ENCODE measurements at places on chromosomes 12 and 14.

- DNase-seq: no peak
Observed at GRCh38 chr12:57694459-57695019, 607 bp downstream of the OS9 start.

DNA sequence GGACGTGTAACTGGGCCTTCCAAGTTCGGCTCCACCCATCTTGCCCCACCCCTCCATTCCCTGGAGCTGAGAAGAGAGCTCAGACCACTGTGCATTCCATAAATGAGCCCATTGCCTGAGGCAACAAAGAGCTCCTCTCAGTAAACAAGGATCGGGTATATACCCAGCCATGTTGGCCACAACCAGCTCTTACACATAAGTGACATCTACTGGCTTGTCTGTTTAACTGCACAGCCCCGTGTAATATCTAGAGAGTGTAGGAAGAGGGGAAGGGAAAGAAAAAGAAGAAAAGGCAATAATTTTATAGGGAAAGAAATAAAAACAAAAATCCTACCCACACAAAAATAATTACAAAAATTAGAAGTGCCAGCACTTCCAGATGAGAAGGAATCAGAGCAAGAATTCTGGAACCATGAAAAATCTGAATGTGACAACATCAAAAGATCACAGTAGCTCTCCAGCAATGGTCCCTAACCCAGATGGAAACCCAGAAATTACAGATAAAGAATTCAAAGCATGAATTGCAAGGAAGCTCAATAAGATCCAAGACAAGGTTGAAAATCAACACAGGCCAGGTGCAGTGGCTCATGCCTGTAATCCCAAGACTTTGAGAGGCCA, 308.1 kb downstream of the RPAP3 start:
- no peak for DNase-seq

- no peak for DNase-seq
Observed at GRCh38 chr14:96635850-96636249, 133.7 kb downstream of the PAPOLA start.

GRCh38 chr12:113880326-113880725, 85.8 kb downstream of the RBM19 start:
- DNase-seq: no peak

DNA sequence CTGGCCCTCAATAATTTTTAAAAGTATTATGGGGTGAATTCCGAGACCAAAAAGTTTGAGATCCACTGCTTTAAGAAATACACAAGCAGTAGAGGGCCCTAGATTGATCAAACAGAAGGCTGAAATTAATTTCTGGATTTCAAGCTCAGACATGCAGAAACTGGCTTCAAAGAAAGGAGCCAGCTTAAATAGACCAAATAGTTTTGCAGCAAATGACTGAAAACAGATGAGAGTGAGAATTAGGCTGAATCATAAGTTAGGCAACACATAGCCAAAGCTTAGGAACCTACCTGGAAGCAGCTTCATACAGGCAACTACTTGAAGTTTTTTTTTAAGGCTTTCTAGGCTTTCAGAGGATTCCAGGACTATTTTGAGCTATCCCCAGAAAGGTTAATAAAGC, 12.4 kb downstream of the ATF7 start:
- no peak for DNase-seq

DNA sequence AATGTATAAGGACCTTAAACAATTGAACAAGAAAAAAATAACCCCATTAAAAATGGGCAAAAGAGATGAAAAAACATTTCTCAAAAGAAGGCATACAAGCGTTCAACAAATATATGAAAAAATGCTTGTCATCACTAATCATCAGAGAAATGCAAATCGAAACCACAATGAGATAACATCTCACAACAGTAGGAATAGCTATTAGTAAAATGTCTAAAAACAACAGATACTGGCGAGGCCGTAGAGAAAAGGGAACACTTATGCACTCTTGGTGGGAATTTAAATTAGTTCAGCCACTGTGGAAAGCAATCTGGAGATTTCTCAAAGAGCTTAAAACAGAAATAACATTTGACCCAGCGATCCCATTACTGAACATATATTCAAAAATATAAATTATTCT, 769.8 kb upstream of the MGAT4C start:
- no peak for DNase-seq

DNA sequence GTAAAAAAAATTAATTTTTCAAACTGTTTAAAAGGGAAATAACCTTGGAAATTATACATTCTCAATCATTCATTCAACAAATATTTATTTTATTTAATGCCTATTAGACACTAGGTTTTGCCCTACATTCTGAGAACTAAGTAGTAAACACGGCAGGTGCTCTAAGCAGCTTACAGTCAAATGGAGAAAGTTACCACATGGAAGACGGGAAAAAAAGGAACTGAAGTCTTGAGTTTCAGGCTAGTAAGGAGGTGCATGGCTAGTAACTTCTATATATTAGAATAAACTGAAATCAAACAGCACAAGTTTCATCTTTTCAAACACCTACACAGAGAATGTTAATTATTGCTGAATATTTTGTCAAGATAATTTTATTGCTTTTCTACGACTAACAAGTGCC, 52.9 kb downstream of the C12orf42 start:
- no peak for DNase-seq

DNA sequence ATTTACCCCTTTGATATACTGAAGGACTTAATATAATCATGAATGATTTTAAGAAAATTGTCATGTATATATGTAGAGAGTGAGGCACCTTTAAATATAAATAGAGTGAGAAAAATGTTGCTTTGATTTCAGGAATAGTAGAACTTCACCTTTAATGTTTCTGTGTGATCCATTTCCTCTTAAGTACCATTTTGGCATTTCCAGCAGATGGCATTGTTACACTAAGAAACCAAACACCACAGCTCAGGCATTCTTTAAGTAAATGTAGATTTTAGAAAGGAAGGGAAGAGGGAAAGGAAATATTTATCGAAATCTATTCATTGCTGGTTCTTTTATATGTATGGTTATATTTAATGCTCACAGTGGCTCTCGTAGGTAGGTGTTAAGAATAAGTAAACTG, 556.7 kb upstream of the FBXO33 start:
- DNase-seq: peak; percentile 72

DNA sequence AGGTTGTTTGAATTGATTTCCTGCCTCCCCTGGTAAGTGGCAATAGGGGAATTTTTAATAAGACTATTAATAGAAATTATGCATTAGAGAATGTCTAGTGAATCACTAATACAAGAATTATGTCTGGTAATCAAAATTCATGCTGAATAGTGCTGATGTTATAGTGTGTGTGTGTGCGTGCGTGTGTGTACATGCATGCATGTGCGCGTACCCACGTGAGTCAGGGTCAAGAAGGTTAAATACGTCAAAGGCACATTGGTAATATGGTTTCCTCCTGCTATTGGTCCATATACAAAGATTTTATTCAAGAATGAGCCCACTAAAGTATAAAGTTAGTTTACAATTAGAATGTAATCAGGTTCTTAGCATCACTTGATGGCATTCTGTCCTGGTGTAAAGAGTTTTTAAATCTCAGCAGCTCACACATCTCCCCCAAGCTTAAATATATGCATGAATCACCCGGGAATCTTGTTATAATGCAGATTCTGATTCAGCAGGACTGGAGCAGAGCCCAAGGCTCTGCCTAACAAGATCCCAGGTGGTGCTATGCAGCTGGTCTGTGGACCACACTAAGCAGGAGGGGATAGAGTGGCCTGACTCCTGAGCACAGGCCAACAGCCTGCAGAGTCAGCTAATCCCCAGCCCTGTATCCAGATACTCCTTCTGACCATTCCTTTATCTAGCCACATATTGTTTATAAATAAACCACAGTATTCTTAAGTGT, 43.9 kb downstream of the TTC9 start:
- no peak for DNase-seq

- DNase-seq: peak; percentile 67
Observed at GRCh38 chr14:73771848-73772638, 57.9 kb upstream of the PNMA1 start.

- DNase-seq: no peak
Observed at GRCh38 chr12:108681317-108681716, 47.6 kb upstream of the SELPLG start.
